ENCODE measurements at places on chromosomes 16 and 17.

- no peak for DNase-seq
Measured at GRCh38 chr17:14594690-14595089, 293.8 kb downstream of the HS3ST3B1 start.

DNA sequence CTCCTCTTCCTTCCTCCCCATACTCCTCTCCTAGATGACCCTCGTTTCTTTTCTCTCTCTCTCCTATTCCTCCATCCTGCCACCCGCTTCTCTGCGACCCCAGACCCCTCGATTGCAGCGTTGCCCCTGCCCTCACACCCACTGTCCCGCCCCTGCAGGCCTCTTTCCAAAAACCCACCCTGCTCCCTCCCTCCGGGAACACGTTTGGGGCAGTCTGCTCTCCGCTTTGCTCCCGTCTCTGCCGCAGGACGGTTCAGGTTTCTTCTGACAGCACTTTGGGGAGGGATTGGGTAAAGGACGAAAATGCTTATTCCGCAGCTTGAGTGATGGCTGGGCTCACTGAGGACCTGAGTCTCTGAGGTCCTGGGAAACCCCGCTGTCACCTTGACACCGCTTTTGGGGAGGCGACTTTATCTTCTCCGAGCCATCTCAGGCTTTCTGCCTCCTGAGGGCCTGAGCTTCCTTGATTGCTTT lies 690 bp downstream of the NDE1 start:
- DNase-seq: peak; percentile 27

DNA sequence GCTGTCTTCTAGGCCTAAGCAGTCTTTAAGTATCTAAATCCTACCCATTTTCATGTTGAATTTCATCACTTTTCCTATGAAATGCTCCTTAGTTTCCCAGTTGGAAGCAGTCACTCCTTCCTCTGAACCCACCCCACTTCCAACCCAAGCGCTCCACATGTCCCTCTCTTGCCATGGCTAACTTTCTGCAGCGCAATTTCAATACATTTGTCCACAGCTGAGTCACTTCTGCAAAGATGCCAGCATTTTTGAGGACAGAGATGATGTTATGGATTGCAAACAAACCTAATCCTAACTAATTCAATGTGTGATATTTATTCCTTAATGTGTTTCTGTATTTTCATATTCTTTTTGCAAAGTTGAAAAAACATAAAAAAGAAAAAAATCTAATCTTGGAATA lies 71.7 kb downstream of the HLF start:
- DNase-seq: no peak

GRCh38 chr17:58263773-58264172 lies 17.0 kb downstream of the MPO start:
- no peak for DNase-seq

DNA sequence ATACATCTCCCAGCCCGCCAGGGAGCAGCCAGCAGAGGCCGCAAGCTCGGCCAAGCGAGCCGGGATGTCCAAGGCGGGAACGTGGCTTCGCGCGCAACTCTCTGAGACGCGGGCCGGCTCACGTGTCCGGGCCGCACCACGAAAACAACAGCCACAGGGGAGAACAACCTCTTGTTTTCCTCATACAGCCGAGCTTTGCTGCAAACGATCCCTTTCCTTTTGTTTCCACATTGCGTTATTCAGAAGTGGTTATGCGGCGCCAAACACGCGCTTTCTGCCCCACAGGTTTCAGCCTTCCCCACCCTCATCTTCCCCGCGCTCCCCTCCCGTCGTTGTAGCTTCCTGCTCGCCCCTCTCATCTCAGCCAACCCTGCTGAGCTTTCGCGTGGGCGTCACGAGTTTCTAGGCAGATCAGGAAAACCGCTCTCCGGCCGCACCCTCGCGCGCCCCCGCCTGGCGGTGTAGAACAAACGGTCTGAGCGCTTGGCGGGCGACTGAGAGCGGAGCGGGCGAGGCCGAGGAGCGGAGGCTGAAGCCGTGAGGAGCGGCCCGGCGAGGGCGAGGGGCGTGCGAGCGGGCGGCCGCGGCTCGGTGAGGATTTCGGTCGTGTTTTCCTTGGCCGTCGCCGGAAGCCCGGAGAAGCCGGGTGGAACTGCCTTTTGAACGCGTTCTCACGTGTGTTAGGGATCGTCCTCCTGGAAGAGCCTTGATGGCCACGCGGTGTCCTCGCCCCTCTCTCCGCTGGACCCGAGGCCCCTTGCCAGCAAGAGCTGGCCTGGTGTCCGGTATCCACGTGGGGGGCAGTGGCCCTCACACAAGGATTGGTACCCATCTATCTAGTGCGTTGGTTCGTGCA lies 6.6 kb upstream of the SMARCD2 start:
- DNase-seq: no peak

DNA sequence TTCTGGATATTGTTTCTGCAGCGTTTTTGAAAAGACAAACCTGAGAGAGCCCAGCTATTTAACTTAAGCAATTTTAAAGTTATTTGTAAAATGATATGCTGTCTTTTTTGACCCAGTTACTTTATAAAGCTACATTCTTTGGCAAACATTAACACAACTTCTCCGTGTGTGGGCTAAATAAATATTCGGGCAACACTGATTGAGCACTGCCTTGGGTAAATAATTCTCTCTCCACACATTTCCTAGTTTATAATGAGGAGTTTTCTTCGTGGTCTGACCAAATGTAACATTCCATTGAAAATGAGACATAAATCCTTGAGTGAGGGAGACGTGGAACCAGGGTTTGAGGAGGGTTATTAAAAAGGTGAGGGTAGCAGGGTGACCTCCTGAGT lies 142.8 kb downstream of the WWOX start:
- no peak for DNase-seq

- DNase-seq: no peak
Measured at GRCh38 chr16:4283939-4284338, 11.1 kb upstream of the TFAP4 start.

GRCh38 chr16:4496305-4496704 lies 20.1 kb downstream of the HMOX2 start:
- DNase-seq: no peak

- DNase-seq: no peak
Measured at GRCh38 chr17:65147955-65148354, 10.8 kb downstream of the RGS9 start.

DNA sequence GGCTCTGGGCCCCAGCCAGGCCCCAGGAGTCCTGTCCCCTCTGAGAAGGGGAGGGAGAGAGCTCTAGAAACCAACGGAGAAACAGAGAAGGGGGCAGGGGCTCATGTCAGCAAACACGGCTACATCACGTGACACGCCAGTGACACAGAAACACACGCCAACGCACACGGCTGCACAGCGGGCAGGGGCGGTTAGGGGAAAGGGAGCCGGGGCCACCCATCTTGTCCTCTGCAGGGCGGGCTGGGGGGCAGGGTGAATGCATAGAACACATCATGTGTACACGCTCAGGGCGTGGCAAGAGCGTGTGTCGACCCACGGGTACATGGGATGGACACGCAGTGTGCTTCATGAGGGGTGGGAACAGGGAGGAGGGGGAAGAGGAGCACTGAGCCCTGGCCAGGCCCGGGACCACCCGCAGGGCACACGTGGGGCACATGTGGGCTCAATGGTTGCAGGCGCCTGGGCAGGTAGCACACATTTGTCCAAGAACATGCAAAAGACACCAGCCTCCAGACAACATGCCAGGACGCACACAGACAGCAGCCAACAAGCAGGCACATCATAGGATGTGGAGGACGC lies 4.6 kb downstream of the HSD3B7 start:
- DNase-seq: no peak

DNA sequence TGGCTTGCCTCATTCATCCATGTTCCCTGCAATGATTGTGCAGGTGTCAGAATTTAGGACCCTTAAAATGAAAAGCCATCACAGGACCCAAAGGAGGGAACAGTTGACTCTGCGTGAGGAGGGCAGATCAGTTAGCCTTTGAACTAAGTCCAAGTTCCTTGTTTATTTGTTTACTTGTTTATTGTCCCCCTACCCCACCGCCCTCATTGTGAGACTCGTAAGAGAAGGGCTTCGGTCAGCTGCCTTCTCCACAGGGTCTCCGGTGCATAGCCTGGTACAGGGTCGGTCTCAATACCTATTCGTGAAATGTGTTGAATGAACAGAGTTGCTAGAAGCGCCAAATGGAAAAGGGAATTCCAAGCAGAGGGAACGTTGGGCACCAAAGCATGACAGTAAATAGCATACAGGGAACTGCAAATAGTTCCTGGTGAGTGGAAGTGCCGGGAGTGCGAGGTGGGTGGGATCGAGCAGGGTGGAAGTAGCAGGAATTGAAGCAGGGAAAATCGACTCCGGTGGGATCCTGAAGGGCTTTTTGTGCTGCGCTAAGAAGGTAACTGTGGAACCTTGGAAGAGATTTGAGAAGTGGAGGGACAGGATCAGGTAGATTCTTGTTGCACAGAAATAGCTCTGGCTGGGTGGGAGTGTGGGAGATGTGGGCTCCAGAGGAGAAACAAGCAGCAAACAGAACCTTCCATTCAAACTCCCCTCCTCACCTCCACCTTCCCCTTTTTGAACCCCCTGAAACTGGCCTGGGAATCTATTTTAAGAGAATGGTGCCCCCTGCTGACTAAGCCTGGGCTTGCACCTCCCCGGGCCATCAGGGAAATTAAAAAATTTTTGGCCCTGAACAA lies 12.7 kb downstream of the SLC35B1 start:
- DNase-seq: peak; percentile 89

- peak; percentile 61 for DNase-seq
Measured at GRCh38 chr17:37710344-37710886, 34.4 kb downstream of the HNF1B start.

GRCh38 chr16:80899809-80900592 lies 95.6 kb upstream of the CDYL2 start:
- no peak for DNase-seq

GRCh38 chr16:22423716-22424115 lies 49.3 kb upstream of the CDR2 start:
- DNase-seq: no peak

DNA sequence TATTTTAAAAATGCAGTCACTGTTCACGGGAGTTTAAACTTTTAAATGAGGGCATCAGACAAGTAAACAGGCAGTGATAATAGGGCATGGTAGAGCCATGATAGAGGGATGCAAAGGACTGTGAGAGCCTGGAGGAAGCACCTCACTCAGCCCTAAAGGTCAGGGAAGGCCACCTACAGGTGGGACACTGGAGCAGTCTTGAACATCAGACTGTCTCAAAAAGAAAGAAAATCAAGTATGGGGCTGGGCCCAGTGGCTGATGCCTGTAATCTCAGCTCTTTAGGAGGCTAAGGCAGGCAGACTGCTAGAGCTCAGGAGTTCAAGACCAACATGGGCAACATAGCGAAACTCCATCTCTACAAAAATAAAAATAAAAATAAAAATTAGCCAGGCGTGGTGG lies 31.0 kb upstream of the DHRS7B start:
- DNase-seq: no peak

GRCh38 chr16:5073279-5073629 lies 1.6 kb downstream of the ALG1 start:
- DNase-seq: no peak

DNA sequence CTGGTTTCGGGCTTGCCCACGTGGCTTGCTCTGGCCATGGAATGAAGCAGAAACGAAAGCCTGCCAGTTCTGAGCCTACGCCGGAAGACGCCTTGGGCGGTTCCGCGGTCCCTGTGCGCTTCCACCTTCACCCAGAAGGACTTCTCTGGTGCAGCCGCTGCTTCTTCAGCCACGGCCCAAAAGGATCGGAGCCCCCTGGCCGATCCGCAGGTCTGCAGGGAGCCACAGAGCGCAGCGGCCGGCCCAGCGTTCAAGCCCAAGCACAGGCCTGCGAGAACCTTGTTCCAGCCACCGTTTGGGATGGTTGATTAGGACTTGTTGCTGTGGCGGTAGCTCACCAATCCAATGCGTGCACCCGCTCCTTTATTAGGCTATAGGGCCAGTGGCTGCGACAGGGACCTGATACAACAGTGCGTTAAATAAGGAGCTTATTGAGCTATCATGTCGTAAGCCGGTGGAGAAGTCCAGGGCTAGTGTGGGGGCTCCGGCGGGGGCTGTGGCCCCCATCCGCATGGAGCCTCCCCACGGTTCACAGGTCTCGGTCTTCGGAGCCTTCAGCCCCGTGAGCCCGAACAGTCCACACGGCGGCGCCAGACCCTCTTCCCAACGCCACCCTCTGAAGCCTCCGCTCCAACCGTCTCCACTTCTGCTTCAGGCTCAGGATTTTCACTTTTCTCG lies 10.2 kb upstream of the MPP2 start:
- DNase-seq: peak; percentile 59

DNA sequence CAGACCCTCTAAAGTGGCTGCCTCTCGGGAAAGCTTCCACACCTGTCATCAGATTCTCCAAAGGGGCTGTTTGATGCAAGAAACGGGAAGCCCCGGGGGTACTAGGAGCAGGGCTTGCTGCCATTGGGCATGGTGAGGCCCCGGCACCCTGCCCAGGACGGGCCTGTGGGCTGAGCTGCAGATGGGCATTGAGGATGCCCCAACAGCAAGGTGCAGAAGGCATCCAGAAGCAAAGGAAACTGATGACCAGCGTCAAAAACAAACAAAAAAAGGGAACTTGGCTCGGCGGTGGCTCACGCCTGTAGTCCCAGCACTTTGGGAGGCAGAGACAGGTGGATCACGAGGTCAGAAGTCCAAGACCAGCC lies 1.5 kb upstream of the LIMD2 start:
- DNase-seq: no peak
